ENCODE measurements at places on chromosomes 5 and 9.

GRCh38 chr9:136729144-136729543 lies 13.6 kb downstream of the LCN10 start:
- no peak for DNase-seq

GRCh38 chr9:88370346-88370745 lies 17.9 kb upstream of the SPIN1 start:
- DNase-seq: no peak

DNA sequence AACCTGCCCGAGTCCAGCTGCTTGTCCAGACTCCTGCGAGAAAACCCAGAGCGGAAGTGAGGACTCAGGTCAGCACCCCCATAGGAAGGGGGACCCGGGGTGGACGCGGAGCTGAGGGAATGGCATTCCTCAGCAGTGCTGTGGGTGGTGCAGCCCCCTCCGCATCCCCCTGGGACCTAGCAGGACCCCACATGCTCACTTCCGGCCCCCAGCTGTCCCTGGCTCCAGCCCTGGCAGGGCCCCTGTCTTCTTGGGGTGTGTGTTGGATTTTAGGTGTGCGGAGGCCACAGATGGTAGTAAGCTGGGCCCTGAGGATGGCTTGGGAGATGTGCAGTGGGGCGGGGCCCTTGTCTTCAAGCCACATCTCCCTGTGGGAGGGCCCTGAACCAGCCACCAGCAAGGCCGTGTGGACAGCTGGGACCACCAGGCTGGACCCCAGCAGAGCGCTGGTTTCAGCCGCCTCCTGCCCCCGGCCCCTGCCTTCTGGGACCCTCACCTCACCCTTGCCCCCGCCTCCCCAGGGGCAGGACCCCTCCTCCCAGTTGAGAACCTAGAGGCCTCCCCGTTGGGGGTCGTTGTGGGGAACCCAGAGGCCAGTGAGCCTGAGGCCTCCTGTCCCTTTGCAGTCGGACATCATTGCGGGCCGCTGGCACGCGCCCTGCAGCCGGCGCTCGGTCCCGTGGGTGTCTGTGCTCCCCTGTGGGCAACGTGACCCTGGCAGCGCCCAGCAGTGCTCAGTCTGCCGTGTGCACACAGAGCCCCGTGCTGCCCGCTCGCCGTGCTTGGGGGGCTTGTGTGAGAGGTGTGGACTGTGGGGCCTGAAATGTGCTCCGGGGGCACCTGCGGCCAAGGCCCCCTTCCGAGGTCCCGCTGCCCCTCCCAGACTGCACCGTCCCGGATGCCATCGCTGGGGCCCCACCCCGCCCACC lies 10.8 kb upstream of the SLC9A3 start:
- no peak for DNase-seq

DNA sequence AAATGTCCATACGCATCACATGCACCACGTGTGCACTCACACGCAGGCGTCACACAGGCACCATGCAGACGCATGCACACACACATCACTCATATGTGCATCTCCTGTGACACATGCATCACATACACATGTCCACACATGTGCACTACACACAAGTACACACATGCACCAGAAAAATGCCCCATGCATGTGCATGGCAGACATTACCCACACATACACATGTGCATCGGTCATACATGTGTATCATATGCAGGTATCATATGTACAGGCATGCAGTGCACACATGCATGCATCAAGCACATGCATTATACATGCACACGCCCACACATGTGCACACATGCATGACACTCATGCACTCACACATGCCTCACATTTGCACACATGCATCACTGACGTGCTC lies 26.1 kb downstream of the ADAMTS2 start:
- DNase-seq: no peak

- DNase-seq: no peak
Observed at GRCh38 chr5:80825786-80826460, 134.2 kb upstream of the RASGRF2 start.

- no peak for DNase-seq
Observed at GRCh38 chr5:10265245-10266109, 15.4 kb downstream of the CCT5 start.

- peak; percentile 28 for DNase-seq
Observed at GRCh38 chr9:134570711-134571325, 70.8 kb upstream of the COL5A1 start.

DNA sequence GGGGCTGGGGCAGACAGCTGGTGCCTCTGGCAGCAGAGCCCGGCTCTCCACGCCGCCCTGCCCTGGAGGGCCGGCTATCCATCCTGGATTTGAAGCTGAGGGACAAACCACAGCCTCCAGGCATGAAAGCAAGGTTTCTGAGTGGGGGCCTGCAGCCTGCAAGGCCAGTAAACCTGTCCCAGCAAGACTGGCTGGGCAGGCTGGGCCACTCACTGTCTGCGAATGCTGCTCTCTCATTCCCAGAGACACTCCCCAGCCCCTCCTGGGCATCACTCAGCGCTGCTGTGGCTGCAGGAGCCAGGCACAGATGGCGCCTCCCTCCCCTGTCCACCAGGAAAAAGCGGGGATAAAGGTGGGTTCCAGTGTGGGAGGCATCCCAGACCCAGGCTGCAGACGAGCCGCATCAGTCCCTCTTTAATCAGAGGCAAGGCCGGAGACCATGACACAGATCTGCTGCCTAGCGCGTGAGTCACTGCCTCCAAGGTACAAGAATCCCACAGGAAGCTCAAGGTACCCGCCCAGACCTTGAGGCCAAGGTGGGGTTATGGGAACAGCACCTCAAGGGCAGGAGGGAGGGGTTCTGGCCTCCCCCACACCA lies 118.0 kb downstream of the VAV2 start:
- no peak for DNase-seq

DNA sequence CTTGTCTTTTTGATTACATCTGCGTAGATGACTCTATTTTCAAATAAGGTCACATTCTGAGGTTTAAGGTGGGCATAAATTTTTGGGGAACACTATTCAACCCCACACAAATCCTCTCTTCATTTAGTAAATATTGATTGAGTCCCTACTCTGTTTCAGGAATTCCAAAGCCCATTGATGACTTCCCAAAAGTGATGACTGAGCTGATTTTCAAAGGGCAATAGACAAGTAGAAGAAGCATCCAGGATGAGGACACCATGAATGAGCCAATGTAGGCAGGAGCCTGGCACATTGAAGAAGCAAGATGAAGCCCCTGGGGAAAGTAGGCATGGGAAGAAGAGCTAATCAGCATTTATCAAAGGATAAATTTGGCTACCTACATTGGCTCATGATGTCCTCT lies 35.2 kb downstream of the OR1J1 start:
- no peak for DNase-seq

- DNase-seq: peak; percentile 50
Observed at GRCh38 chr9:112971415-112971814, 40.6 kb downstream of the ZNF883 start.

GRCh38 chr5:93722588-93722987 lies 18.8 kb downstream of the POU5F2 start:
- DNase-seq: no peak
